ENCODE measurements at places on chromosomes 1 and 21. TPM values are rescaled to one million over a fixed set of nuclear protein-coding genes. Genes with fewer than 3 reads are reported as not detected.

DNA sequence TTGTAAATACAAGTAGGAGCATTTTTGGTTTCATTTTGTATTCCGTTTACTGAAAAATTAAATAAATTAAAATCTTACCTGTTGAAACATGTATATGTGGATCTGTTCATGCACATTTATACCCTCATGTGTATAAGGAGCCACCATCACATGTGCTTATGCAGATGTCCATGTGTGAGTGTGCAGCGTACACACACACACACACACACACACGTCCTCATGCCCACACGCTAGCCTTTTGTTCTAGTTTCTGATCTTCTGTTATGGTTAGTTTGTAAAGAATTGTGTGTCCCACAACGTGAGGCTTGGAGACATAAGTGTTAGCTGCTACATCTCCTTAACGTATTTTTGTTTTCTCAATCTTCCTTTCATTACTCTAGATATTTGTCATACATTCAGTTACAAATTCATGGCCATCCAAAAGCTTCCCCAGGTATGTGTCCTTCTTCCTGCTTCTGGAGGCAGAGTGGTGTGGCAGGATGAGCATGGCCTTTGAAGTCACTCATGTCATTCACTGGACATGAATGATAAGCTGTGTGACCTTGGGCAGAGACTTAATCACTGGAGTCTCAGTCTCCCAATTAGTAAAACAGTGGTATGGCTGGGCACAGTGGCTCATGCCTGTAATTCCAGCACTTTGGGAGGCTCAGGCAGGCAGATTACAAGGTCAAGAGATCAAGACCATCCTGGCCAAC lies 54.6 kb downstream of the TENT5C start:
- H3K4me1 ChIP-seq: no peaks in the 10 kb centered on the region
- no peak for DNase-seq
- no peaks in the 10 kb centered on the region for H3K36me3 ChIP-seq
- H3K27ac ChIP-seq: no peak overlapping the region

- no peaks in the 10 kb centered on the region for H3K36me3 ChIP-seq
- H3K27me3 ChIP-seq: no peaks in the 10 kb centered on the region
Measured at GRCh38 chr1:100034470-100034869, 64.7 kb downstream of the SLC35A3 start.

DNA sequence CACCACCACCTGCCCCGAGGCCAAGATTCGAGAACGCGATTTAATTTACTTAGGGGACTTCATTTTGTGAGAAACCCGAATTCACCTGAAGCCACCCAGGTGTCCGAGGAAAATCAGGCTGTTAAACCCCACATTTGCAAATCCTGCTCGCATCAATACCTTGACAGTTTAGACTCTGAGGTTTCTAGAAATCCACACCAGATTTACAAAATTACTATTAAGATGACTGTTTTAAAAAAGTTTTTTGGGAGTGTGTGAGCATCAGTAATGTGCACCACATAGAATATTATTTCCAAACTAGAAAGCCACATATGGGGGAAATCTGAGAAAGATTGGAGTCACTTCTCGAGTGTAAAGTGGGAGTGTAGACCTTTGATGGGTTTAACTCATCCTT lies 685 bp downstream of the RIMKLA start:
- no peaks in the 10 kb centered on the region for H3K4me1 ChIP-seq
- no peaks in the 10 kb centered on the region for H3K36me3 ChIP-seq
- peak overlapping the region; percentile 52 for H3K4me3 ChIP-seq
- DNase-seq: no peak
- H3K27me3 ChIP-seq: peaks cover 6% of the 10 kb centered on the region

DNA sequence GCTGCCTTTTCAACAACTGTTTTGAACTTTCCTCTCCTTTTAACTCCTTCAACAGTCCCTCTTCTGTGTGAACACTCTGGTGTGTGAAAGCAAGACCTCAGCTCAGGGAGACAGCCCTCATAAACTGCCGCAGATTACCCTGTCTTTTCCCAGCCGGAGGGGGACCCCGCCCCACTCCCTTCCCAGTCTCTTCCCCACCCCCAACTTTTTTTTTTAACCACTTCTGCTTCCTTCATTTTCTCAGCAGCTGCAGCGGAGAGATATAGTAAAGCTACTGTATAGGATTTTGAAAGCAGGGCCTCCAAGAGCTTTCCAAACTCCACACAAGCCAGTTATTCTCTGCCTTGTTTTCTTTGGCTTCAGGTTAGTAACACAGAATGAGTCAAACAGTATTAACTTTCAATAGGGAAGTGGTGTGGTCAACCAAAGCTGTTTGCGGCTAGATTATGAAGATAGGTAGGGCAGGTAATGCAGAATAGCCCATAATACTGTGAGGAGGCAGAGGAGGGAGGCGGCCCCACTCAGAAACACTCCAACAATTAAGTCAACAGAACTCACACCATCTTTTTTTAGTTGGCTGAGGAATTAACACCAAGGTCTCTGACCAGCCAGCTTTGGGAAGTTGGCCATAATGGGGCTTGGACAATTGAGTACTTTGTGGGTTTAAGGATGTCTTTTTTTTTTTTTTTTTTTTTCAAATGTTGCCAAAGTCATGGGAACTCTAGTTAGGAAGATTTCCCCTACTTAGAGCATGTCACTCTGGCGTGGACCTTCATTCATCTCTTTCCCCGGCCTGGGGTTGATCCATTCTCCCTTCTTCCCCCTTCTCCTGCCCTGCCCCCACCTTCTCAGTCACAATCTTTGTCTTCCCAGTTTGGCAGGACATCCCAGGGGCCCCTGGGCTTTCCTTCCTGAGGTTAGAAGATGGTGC lies 177.0 kb downstream of the CLIC6 start:
- H3K27ac ChIP-seq: no peak overlapping the region
- no peaks in the 10 kb centered on the region for H3K4me1 ChIP-seq
- no peaks in the 10 kb centered on the region for H3K36me3 ChIP-seq
- H3K27me3 ChIP-seq: no peaks in the 10 kb centered on the region
- H3K4me3 ChIP-seq: no peak overlapping the region
- peak; percentile 40 for DNase-seq

Gene KCNJ15
- total RNA-seq: 142 TPM

DNA sequence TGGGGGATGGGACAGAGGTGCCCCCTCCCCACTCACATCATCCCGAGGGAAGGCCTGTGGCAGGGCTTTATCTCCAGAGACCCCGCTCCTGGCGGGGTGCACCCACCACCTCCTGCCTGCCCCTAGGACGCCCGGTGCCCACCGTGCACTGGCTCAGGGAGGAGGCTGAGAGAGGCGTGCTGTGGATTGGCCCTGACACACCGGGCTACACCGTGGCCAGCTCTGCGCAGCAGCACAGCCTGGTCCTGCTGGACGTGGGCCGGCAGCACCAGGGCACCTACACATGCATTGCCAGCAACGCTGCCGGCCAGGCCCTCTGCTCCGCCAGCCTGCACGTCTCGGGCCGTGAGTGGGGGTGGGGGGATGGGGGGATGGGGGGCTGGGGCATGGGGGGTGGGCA lies 71.7 kb downstream of the TRIM11 start:
- no peak overlapping the region for H3K4me3 ChIP-seq
- no peak overlapping the region for H3K27ac ChIP-seq
- no peak for DNase-seq
- no peaks in the 10 kb centered on the region for H3K4me1 ChIP-seq
- no peaks in the 10 kb centered on the region for H3K27me3 ChIP-seq

GRCh38 chr21:44049182-44049581 lies 37.1 kb downstream of the TRAPPC10 start:
- no peaks in the 10 kb centered on the region for H3K27me3 ChIP-seq
- no peak for DNase-seq
- H3K4me3 ChIP-seq: no peak overlapping the region
- H3K27ac ChIP-seq: no peak overlapping the region

Gene TXNDC12
- total RNA-seq: 46.0 TPM

GRCh38 chr1:200334661-200335256 lies 75.1 kb downstream of the ZNF281 start:
- H3K27me3 ChIP-seq: no peaks in the 10 kb centered on the region
- H3K4me1 ChIP-seq: no peaks in the 10 kb centered on the region
- H3K4me3 ChIP-seq: no peak overlapping the region
- no peaks in the 10 kb centered on the region for H3K36me3 ChIP-seq

GRCh38 chr1:112672842-112673241 lies 1.6 kb upstream of the MOV10 start:
- no peak overlapping the region for H3K4me3 ChIP-seq
- DNase-seq: no peak
- H3K27me3 ChIP-seq: no peaks in the 10 kb centered on the region
- H3K36me3 ChIP-seq: peaks cover 15% of the 10 kb centered on the region

- H3K4me1 ChIP-seq: no peaks in the 10 kb centered on the region
- H3K27ac ChIP-seq: no peak overlapping the region
- no peaks in the 10 kb centered on the region for H3K27me3 ChIP-seq
- no peak overlapping the region for H3K4me3 ChIP-seq
- no peak for DNase-seq
Measured at GRCh38 chr1:97593192-97593591, 327.6 kb downstream of the DPYD start.

Gene AMY2B
- 31.1 TPM for total RNA-seq

DNA sequence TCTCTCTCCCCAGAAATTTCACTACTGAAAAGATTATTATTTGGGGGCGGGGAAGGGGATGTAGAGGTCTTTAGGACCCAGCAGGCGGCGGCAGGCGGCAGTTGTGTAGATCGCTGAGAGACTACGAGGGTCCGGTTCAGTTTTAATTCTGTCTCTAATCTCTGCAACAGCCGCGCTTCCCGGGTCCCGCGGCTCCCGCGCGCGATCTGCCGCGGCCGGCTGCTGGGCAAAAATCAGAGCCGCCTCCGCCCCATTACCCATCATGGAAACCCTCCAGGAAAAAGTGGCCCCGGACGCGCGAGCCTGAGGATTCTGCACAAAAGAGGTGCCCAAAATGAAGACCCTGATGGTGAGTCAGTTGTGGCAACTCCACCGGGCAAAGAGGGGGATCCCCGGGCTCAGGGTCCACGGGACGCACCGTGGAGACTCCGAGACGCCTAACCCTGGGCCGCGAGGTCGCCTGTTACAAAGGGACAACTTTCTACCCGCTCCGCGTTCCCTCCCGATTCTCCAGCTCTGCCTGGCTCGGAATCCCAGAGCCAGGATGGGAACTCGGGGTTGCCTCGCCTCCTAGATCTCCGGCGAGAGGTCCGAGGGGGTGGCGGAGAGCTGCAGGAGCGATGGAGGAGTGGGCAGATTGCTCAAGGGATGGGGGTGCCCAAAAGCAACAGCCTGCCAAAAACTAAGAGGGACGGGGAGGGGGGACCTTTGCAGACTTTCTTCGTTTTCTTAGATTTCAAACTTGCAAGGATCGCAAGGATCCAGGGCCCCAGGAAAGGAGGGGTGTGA lies at the start of gene ST6GALNAC5:
TSS of gene ST6GALNAC5 (plus strand) at position 139 of the 789 bp plus-strand sequence.
- peak within 1 kb of the TSS; percentile 51 for H3K4me3 ChIP-seq
- DNase-seq: peak; percentile 63
- H3K36me3 ChIP-seq: no peaks in the 10 kb centered on the region
- no peak within 1 kb of the TSS for H3K27ac ChIP-seq
- no peaks in the 10 kb centered on the region for H3K27me3 ChIP-seq

All from kidney (tissue), 22 donors.